Hepatocyte (in vitro differentiated cells): ENCODE measurements at places on chromosomes 5 and 9.

- no peak for DNase-seq
These were observed 27.3 kb upstream of the MUSK start for GRCh38 chr9:110641293-110641692.

DNA sequence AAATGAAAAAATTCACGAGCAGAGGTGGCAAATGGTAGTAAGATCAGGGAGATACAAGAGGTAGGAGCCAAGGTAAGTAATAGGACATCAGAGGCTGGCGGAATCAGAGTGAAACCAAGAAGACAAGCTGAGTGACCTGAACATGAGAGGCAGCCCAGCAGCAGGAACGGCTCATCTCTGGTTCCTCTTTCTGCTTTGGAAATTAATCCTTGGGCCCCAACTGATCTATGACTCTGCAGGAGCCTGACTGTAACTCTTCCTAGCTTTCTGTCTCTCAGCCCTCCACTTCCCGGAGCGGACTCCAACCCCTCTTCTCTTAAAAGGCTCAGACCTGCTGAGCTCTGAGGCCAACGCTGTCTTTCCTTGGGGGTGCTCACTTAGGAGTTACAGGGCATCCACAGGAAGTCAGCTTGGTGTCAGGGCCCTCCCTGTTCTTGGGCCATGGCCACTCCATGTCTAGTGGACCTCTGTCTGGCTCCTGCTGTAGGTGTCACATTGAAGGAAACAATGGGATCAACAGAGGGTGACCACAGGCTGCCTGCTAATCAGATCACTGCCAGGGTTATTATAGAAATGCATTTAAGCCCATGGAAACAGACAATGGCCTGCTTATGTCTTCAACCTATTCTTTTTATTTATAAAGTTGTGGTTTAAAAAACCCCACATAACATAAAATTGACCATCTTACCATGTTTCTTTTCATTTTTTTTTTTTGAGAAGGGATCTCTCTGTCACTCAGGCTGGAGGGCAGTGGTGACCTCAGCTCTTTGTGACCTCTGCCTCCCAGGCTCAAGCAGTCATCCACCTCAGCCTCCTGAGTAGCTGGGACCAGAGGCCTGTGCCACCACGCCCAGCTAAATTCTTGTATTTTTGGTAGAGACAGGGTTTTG lies 22.5 kb upstream of the SHB start:
- no peak for DNase-seq

GRCh38 chr9:108441726-108442125 lies 414.1 kb downstream of the ACTL7B start:
- no peak for DNase-seq

- no peak for DNase-seq
These were observed 274.0 kb downstream of the NSG2 start for GRCh38 chr5:174319551-174319950.

DNA sequence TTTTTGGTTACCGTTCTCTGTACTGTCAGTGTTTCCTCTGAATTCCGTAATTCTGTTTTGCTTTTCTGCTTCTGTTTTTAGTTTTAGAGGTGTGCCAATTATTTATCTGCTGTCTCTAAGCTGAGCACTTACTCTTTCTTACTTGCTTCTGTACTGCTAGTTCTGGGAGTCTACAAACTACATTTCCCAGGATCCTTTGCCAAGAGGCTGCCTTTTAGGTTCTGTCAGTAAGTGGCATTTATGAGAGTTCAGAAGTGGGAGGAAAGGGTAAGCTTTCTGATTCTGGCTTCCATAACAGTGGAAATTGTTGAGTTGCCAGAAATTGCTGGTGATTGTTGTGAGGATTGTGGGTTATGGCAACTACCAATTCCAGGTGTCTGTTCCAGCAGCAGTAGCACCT lies 102.4 kb downstream of the OSTF1 start:
- no peak for DNase-seq

- no peak for DNase-seq
These were observed 58.2 kb downstream of the GTF3C4 start for GRCh38 chr9:132728497-132728896.

GRCh38 chr9:116943970-116944369 lies 256.9 kb downstream of the TRIM32 start:
- no peak for DNase-seq

DNA sequence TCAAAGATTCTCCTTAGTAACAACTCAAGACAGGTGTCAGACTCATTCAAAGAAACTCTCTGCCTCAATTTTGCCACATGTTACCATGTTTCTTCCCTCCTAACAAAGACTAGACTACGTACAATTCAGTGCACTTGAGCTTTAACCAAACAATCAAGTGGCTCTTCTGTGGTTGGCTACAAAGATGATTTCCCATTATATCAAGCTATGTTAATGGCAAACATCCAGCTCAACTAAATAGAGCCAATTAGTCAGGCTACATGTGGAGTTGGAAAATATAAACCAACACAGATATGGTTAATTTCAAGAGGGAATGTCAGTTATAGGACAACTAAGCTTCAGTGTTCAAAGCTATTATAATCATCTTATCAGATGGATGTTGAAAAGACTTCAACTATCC lies 29.2 kb upstream of the ADRA1B start:
- no peak for DNase-seq

DNA sequence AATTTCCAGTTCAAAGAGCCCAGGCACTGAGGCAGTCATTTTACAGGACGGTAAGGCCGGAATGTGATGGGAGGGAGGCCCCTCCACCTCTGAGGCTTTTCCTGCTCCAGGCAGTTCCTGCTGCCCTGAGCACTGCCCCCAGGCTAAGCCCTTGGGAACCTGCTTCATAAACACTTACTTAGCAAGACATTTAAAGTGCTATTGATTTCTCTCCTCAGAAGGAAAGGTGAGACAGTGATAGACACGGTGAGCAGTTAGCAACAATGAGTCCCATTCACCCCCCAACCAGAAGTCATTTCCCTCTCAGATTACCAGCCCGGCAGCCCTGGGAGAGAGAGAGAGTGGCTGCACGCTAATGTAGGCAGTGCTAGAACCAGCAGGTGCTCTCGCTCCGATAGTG lies 462.5 kb downstream of the SPOCK1 start:
- no peak for DNase-seq

DNA sequence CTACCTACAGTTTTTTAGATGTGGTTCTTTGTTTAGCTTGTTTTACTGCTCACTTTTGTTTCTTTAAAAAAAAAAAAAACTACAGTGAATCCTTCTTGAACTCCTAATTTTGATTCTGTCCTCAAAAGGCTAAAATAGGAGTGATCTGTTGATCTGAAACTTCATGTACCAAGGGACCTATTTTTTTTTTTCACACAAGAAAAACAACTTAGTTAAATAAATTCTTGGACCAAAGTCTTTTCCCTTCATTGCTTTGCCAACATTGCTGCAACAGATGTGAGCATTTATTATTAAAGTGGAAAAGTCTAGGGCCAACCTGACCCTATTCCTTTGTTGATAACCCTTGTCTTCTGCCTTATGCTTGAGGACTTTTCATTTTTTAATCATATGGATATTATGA lies 236.8 kb downstream of the ARHGEF28 start:
- no peak for DNase-seq

- no peak for DNase-seq
These were observed 17.3 kb upstream of the ZBTB34 start for GRCh38 chr9:126842977-126843799.

DNA sequence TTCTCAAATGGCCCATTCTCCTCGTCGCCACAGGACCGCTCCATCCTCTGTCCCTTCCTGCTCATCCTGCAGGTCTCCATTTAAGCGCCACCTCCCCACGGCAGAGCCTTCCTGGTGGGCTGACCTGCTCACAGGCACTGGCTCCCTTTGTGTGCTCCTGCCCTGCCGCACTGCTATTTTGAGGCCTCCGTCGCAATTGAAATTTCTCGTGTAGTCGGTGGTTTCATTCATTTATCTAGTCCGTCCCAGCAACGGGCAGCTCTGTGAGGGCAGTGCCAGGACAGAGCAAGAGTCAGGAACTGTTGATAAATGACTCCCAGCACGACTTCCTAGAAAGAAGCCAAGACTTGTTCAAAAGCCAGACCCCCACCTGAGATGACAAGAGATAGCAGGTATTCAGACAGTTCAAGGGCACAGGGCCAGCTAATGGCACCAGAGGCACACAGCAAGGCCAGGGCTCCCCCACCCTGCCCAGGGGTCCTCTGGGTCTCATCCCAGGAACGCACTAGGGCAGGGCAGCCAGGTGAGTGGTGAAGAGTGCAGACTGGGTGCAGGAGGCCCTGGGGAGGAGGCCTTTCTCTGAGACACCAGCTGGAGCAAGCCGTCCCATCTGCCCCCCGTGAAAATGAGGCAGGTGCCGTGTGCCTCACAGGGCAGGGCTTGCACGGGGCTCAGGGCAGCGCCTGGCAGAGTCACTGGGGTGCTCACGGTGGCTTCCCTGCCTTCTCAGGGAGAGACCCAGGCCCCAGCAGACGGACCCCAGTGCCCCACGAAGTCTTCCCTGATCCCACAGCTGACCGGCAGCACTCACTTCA lies 36.9 kb downstream of the FAM78A start:
- no peak for DNase-seq

DNA sequence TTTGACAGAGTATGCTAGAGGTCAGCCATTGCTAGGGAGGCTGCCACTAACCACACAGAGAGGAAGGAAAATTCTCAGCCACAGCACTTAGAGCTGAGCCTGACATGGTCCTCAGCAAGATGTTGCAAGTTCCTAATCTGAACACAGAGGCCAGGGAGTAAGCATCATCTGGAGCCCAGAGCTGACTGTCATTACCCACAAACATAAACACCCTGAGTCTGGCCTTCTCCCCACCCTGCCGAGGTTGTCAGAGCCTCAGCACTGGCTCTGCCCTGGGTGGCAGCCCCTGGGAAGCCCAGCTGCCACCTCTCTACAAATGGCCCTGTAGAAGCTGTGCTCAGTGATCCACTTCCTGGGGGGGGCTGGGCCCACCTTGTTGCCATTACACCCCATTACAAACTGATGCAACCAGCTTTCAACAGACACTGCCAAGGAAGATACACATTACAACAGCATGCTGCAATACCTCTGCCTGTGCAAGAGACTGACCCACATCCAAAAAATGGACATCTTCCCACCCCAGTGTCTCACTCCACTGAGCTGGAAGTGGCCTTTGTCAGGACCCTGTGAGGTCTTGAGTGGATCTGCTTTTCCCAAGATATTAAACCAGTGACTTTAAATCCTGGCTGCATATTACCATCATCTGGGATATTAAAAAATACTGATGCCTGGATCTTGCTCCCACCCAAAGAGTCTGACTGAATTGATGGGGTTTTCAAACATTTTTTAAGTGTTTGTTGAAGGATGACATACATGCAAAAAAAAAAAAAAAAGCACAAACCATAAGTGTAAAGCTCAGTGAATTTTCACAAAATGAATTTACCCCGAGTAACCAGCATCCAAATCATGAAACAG lies 33.0 kb downstream of the IRF1 start:
- no peak for DNase-seq

DNA sequence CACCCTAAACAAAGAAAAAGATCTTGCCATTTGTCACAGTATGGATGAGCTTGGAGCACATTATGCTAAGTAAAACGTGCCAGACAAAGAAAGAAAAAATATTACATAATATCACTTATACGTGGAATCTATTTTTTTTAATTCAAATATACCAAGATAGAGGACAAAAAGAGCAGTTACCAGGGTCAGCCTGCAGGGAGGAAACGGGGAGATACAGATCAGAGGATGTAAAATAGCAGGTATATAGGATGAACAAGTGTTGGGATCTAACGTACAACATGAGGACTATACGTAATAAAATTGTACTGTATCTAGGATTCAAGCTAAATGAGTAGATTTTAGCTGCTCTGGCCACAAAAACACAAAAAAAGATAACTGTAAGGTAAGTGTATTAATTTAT lies 247.5 kb downstream of the TMEM161B start:
- no peak for DNase-seq

- no peak for DNase-seq
These were observed 3.7 kb downstream of the MYO10 start for GRCh38 chr5:16932401-16932800.

DNA sequence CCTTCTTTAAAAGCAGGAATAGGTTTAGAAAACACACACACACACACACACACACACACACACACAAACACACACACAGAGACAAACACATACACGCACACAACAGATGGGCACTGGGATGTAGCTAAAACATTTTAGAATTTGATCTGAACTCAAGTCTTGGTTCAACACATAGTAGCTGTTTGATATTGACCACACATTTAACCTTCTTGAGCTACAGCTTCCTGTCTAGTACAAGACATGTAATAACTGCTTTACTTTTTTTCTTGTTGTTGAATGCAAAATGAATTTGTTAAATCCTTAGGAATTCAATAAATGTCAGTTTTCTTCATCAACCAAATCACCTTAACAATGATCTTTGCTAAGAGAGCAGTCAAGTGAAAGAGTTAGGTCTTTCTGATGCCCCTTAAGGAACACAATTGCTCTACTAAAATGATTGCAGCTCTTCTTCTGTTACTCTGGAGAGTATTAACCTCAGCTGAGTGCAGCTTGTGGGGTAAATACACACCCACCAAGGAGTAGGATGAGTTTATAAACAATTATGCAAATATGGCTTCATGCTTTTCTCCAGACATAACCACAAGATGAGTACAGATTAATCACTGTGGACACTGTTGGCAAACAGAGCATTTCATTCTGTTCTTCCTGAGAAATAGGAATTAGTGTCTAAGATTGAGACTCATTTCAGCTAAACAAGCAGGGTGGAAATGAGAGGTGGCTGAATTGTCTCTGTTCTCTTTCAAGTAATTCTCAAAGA lies 302.9 kb upstream of the PAPPA start:
- DNase-seq = no peak

DNA sequence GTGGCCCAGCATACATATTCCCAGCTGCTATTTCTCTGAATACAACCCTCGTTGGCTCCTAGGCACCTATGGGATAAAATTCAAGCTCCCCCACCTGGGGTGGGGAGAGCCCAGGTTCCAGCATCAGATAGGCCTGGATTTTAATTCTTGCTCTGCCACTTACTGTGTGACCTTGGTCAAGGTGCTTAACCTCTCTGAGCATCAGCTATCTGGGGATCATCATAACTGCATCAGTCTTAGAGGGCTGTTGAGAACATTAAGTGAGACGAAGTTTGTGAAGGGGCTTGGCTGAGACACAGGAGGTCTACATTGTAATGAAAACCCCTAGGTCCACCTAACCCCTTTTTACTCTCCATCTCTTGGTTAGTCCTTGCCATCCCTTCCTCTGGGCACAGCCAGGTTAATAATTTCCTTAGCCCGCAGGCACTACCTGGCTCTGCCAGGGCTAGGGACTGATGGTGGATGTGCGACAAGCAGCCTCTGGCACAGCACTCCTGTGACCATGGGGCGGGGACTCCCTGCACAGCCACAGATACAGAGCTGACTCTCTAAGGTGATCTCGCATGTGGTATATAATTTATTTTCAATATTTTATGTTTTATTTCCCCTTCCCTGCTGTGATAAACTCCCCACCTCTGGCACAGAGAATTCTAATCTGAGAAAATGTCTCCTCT lies 68.7 kb downstream of the CRB2 start:
- no peak for DNase-seq

GRCh38 chr9:109403766-109404320 lies 83.0 kb upstream of the EPB41L4B start:
- DNase-seq = no peak

GRCh38 chr5:143086546-143086907 lies 316.4 kb downstream of the ARHGAP26 start:
- DNase-seq = no peak

- no peak for DNase-seq
These were observed 294.8 kb downstream of the KCTD16 start for GRCh38 chr5:144465441-144465840.

GRCh38 chr5:169119288-169120048 lies 181.5 kb downstream of the SLIT3 start:
- no peak for DNase-seq
